ENCODE measurements at places on chromosomes 3 and 15. TPM values are rescaled to one million over a fixed set of nuclear protein-coding genes. Genes with fewer than 3 reads are reported as not detected.

Gene ZNF385D
- 6.2 TPM for total RNA-seq

GRCh38 chr3:9777694-9778021 is 7.9 kb upstream of the CAMK1 start:
- DNase-seq: no peak
- no peaks in the 10 kb centered on the region for H3K27me3 ChIP-seq
- H3K36me3 ChIP-seq: peaks cover 37% of the 10 kb centered on the region
- H3K4me1 ChIP-seq: peaks cover 6% of the 10 kb centered on the region
- no peak overlapping the region for H3K27ac ChIP-seq

Gene DPPA4
- total RNA-seq: 10.1 TPM

Gene CCR8
- not detected for total RNA-seq

Gene FAM131A
- 43.8 TPM for total RNA-seq

Gene CDCP1
- 0.99 TPM for total RNA-seq

Gene SLC51A
- total RNA-seq: 0.33 TPM

- DNase-seq: peak; percentile 36
- H3K36me3 ChIP-seq: no peaks in the 10 kb centered on the region
- H3K4me1 ChIP-seq: peaks cover 18% of the 10 kb centered on the region
- H3K4me3 ChIP-seq: peak overlapping the region; percentile 85
- no peaks in the 10 kb centered on the region for H3K27me3 ChIP-seq
Measured at GRCh38 chr3:159763602-159764489, 224.8 kb upstream of the IL12A start.

Gene GP9
- total RNA-seq: not detected

Gene GOLGA8M
- 0.99 TPM for total RNA-seq

- H3K27me3 ChIP-seq: no peaks in the 10 kb centered on the region
- H3K4me1 ChIP-seq: no peaks in the 10 kb centered on the region
- no peak overlapping the region for H3K27ac ChIP-seq
- H3K4me3 ChIP-seq: no peak overlapping the region
Measured at GRCh38 chr3:121690777-121691405, 30.2 kb upstream of the HCLS1 start.

DNA sequence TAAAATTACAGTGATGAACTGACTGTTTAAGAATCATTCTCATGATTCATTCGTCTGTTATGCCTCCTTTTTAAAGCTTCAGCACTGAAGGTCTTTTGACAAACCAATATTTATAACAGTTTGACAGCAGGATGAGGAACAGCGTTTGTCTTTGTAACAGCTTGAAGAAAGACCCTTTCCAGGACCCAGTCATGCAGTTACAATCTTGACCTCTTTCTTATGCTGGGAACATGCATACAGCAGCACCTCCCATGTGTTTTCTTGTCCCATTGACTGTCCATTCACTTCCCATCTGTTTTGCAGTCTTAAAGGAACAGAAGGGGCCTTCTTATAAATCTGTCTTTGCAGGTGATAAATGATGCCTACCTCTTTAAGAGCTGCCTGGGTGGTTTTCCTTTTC is 87.2 kb downstream of the OPA1 start:
- no peaks in the 10 kb centered on the region for H3K4me1 ChIP-seq
- no peaks in the 10 kb centered on the region for H3K27me3 ChIP-seq
- no peaks in the 10 kb centered on the region for H3K36me3 ChIP-seq
- DNase-seq: peak; percentile 25
- H3K27ac ChIP-seq: no peak overlapping the region
- H3K4me3 ChIP-seq: no peak overlapping the region

Gene CCDC33
- total RNA-seq: 7.4 TPM

DNA sequence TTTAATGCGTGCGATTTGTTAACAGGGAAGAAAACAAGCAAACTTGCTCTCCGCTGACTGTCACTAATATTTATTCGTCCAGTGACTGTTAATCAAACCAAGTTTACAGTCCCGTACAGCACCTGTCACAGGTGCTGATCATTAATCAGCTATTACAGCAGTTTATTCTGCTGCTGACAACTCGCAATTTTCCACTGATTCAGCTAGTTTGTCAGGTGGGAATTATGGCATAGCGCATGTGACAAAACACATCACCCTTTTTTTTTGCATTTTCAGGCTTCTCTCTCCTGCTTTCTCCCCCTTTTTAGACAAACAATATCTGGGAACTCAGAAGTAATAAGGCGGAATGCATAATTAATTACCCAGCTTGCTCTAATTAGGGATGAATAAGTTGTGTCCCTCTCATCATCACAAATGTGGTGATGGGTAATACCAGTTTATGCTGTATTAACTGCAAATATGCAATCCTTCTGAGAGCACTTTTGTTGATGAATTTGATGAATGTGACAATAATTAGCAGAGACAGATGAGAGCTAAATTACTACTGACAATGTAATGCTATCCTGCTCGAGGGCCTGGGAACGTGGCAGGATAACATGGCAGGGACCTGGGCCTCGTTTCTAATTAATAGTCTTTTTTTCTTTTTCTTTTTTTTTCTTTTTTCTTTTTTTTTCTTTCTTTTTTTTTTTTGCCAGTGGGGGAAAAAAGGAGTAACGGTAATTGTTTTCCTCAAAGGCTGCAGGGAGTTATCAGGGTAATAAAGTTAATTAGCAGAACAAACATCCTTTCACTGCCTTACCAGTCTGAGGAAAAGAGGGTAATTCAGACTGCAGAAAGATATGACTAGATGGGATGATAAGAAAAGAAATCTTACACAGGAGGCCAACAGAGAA is 150.3 kb upstream of the SOX2 start:
- DNase-seq: peak; percentile 90
- H3K36me3 ChIP-seq: no peaks in the 10 kb centered on the region
- no peak overlapping the region for H3K4me3 ChIP-seq
- H3K27ac ChIP-seq: no peak overlapping the region
- no peaks in the 10 kb centered on the region for H3K27me3 ChIP-seq

DNA sequence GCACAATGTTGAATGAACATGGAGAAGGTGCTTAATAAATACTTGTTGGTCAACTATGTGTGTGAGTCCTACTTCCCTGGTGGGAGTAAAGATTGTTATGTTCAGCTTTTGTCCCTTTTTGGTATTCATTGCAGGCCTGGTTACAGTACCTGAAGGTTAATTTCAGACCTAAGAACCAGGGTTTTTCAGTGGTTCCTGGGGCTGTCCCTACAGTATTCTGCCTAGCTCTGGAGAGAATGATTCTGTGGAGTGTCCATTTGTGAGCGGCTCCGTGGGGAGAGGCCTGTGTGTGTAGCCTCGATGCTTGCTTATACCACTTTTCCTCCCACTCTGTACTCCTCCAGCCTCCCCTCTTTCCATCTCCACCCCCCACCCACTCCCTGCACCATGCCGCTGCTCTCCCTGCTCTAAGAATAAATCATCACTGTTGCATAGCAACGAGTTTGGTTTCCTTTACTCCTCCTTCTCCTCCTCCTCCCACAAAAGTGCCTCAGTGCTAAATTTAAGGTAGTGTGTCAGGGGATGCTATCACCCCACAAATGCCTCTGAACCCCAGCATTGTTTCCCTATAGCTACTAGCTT is 150.6 kb upstream of the ROPN1 start:
- H3K4me3 ChIP-seq: no peak overlapping the region
- DNase-seq: no peak
- no peak overlapping the region for H3K27ac ChIP-seq

DNA sequence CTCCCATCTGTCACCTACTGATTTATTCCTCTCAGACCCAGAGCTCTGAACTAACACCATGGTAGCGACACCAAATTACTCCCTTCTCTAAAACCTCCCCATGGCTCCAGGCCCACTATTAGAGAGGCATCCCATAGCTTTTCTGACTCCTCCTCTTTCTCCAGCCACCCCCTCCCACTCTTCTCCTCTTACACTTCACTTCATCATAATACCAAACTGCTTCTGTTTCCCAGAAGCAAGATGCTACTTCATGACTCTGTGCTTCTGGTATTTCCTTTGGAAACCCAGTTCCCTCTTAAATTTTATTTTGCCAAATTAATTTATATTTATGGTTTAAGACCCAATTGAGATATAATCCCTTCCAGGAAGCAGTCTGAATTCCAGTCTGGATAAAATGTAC is 465.1 kb upstream of the PDZRN3 start:
- no peaks in the 10 kb centered on the region for H3K36me3 ChIP-seq
- no peak for DNase-seq
- no peak overlapping the region for H3K27ac ChIP-seq

DNA sequence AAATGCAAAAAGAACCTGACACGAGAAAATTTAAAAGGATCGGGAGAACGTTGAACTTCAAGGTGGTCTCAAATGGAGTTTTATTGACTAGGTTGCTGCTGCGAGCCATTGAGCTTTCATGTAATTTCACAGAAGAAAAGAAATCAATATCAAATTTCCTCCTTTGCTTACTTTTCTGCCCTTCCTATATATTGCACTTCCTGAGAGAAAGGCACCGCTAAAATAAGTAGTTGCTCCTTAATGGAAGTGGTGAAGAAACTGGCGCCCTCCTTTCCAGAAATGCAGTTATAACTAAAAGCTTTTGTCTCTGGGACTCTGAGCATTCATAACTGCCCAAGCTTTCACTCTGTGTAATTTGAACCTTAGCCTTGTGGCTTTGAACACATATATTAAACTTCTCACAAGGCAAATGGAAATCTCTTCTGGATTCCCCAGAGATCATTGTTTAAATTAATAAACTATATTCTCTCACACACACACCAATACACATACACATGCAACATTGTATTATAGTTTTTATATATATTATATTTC is 13.4 kb downstream of the EID1 start:
- H3K27me3 ChIP-seq: no peaks in the 10 kb centered on the region
- H3K27ac ChIP-seq: peak overlapping the region; percentile 42

DNA sequence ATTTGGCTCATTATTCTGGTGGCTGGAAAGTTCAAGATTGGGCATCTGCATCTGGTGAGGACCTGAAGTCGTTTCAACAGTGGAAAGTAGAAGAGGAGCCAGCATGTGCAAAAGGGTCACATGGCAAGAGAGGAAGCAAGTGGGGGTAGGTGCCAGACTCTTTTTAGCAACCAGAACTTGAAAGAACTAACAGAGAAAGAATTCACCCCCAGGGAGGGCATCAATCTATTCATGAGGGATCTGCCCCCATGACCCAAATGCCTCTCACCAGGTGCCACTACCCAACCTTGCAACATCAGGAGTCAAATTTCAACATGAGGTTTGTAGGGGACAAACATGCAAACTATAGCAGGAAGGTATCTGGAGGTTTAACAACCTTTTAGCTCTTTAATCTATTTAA is 10.3 kb upstream of the RYK start:
- H3K36me3 ChIP-seq: no peaks in the 10 kb centered on the region
- DNase-seq: no peak
- H3K4me3 ChIP-seq: no peak overlapping the region

DNA sequence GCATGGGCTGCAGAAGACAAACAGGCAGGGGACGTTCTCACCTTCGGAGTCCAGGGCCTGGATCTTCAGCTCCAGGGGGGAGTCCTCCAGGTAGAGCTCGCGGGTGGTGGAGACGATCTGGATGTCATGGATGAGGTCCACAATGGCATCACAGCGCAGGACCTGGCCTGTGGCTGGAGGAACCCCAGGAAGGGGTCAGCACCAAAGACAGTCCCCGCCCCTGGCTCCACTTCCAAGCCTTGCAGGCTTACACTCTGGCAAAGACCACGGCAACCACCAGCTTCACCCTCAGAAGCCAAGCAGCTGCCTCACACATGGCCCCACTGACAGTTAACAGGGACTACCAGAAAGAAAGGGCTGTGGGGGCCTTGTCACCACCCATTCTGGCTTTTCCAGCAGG is 22.8 kb downstream of the NUP210 start:
- no peaks in the 10 kb centered on the region for H3K27me3 ChIP-seq
- H3K4me3 ChIP-seq: no peak overlapping the region
- no peak for DNase-seq
- H3K27ac ChIP-seq: no peak overlapping the region
- H3K36me3 ChIP-seq: peaks cover 53% of the 10 kb centered on the region
